Activated T-cell treated with anti-CD3 and anti-CD28 coated beads, Interleukin-2, amount 50 U/mL, for 4 hours (primary cell): ENCODE measurements at places on chromosomes 13 and 19. TPM values are rescaled to one million over a fixed set of nuclear protein-coding genes. Genes with fewer than 3 reads are reported as not detected.

ZNF724 gene
- 5.7 TPM for total RNA-seq

TTC9B gene
- not detected for total RNA-seq

DNA sequence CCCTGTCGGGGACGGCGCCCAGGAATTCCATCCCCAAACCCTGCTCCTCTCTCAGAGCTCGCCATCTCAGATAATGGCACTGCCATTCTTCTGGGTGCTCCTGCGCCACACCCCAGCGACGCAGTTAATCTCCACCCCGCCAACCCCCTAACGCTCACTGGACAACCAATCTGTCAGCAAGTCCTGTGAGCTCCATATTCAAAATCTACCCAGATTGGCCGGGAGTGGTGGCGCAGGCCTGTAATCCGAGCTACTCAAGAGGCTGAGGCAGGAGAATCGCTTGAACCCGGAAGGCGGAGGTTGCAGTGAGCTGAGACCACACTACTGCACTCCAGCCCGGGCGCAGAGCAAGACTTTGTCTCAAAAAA lies 18.6 kb downstream of the FCGBP start:
- no peak for DNase-seq

- DNase-seq, result no peak
Observed at GRCh38 chr19:13997631-13997962, 8.5 kb downstream of the RFX1 start.

GRCh38 chr13:80923907-80924306 lies 583.0 kb upstream of the SPRY2 start:
- no peak for DNase-seq

DNA sequence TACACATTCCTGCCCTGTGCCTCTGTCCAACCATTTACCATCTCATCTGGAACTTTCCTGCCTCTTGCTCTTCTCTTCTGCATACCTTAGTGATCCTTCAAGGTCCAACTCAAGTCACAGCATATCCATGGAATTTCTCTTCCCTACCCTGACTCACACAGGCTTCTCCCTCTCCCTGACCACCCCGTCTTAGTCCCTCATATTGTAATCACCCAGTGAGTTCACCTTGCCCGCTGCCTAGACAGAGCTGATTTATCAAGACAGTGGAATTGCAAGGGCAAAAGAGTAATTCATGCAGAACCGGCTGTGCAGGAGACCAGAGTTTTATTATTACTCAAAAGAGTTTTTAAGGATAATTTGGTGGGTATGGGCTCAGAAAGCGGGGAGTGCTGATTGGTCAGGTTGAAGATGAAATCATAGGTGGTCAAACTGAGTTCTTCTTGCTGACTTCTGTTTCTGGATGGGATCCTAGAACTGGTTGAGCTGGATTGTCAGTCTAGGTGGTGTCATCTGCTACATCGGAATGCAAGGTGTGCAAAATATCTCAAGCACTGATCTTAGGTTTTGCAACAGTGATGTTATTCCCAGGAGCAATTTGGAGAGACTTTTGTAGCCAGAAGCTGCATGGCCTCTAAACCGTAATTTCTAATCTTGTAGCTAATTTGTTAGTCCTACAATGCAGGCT lies 67.2 kb downstream of the HSPH1 start:
- DNase-seq, result no peak

DNA sequence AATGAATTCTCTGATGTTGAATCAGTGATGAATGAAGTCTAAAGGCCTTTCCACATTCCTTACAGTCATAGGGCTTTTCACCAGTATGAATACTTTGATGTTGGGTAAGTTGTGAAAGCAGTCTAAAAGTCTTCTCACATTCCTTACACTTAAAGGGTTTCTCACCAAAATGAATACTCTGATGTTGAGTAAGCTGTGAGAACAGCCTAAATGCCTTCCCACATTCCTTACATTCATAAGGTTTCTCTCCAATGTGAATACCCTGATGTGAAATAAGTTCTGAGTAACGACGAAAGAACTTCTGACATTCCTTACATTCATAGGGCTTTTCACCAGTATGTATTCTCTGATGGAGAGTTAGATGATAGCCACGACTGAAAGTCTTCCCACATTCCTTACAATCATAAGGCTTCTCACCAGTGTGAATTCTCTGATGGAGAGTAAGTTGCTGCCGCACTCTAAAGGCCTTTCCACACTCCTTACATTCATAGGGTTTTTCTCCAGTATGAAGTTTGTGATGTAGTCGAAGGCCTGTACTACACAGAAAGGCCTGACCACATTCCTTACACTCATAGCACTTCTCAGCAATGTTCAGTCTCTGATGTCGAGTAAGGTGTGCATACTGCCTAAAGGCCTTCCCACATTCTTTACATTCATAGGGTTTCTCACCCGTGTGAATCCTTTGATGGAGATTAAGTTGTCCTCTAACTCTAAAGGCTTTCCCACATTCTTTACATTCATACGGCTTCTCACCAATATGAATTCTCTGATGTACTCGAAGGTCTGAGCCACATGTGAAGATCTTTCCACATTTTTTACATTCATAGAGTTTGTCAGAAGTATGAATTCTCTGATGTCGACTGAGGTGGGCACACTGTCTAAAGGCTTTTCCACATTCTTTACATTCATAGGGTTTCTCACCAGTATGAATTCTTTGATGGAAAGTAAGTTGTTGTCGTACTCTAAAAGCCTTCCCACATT lies 19.9 kb downstream of the ZFP30 start:
- DNase-seq, result no peak

GRCh38 chr19:45716359-45717130 lies 14.2 kb downstream of the FBXO46 start:
- DNase-seq, result no peak

DNA sequence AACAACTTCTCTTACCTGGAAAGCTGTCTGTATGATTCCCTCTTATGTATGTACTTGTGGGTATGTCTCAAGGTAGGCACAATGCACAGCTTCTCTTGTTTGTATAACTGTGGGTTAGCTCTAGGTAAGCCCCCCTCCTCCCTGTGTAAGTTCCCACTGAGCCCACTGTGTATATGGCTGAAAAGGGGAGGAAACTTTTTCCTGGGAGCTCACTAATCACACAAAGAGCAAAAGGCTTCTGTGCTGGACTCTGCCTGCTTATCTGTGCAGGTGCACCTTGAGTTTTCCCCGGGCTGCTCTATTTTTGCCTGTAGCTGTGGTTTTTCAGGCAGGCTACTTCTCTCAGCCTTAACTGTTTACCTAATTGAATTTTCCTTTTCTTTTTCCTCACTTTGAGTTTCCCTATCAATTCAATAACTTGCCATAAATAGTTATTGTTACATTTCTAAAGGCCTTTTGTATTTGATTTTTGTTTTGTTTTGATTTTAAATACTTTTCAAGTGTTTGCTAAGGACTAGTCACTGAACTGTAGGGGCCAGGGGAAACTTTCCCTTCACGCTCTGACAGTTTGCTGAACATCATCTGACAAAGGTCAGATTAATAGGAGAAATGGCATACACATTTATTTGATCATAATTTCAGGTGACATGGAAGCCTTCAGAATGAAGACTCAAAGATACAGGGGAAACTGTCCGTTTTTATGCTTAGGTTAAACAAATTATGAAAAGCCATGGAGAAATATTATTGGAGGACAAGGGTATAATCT lies 423.5 kb upstream of the ATXN8OS start:
- DNase-seq, result no peak

SIGLEC8 gene
- total RNA-seq, result not detected

DNA sequence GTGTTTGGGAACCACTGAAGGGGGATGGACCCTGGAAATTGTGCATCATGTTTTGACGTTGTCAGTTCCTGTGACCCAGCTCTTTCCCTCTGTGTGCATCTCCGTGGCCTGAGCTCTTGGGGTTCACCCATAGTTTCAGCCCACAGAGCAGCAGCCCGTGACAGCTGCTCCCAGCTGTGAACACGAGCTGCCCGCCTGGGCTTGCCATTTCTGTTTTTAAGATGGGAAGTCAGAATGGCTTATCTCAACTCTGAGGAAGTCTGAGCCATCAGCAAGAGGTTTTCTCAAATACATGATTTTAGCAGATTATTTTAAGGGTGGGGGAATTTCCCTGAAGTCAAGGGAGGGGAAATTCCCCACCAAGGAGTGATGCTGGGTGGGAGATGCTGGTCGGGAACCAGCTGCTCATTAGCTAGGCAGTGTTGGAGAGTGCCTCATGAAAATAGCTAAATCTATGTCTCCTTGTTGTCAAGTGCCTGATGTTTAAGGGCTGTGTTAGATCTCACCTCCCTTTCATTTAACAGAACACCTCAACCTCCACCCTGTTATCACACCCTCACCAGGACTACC lies 34.8 kb upstream of the C1QTNF9 start:
- peak; percentile 66 for DNase-seq
